ENCODE measurements at places on chromosomes 11 and 22.

- no peak for DNase-seq
These were observed 6.9 kb downstream of the SMCO4 start for GRCh38 chr11:93536101-93536861.

DNA sequence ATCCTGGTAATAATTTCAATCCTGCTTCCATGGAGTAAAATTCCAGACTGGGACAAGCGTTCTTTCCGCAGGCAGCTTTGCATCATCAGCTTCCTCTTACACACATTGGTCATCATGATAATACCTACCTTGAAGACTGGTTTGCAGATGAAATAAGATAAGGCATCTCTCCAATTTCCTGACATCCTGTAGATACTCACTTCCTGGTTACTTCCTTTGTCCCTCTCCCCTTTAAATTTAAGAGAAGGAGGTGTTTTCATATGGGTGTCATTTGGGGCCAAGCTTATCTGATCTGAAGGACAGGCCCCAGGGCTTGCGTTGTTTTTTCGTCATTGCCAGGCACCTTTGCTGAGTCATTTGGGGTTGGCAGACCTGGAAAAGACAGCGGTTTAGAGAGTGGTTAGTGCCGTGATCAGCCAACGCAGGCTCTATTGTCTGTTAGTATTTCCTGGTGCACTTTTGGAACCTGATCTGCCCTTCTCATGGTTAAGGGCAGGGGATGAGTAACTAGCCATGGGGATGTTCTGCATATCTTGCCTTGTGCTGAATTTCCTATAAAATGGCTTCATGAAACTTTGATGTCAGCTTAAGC lies 24.1 kb downstream of the GRAMD1B start:
- peak; percentile 40 for DNase-seq

DNA sequence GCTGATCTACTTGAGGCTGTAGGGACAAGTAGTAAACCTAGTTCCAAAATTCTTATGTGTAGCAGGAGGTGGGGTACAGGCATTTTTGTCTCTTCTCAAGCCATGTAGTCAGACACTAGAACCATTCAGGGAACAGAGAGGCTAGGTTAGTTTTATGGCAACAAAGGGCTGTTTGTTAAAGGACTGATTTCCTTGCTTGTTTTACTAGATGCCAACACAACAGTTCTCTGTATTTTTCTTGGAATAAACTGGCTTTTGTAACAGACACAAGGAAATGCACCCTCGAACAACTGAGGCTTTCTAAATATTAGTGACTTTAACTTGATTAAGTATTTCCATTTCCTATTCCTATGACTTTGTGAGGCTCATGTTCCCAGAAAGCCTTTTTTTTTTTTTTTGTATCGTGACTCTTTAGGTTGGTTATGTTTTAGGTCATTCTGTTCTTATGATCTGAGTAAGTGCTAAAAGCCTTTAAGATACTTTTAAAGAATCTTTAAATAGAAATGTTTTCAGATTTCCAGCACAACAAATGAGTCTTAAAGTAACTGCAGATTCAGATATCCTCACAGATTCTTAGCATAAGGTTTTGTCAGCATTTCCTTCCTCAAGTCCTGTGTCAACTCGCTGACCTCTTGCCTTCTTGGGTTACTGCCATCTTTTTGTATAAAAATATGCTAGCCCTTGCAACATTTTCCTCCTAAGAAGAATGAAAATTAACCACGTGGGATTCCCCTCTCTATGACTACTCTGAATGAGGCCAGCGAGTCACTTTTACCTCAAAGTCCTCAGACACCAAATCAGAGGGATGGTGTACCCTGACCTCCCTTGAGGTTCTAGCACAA lies 92.5 kb downstream of the CCDC83 start:
- DNase-seq: peak; percentile 50

DNA sequence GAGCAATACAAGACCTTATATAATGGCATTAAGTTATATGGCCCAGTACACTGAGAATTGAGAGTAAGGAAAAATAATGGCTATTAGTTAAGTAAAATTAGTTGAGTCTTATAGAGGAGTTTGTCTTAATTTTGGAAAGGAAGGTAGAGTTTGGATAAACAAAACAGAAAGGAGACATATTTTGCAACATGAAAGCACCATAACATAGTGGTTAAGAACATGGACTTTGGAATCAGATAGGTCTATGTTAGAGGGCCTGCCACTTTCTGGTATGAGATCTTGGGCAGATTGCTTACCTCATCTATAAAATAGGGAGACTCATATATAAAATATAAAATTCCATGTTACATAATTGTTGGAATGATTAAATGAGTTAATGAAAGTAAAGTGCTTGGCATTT lies 68.9 kb downstream of the CSTPP1 start:
- DNase-seq: no peak

DNA sequence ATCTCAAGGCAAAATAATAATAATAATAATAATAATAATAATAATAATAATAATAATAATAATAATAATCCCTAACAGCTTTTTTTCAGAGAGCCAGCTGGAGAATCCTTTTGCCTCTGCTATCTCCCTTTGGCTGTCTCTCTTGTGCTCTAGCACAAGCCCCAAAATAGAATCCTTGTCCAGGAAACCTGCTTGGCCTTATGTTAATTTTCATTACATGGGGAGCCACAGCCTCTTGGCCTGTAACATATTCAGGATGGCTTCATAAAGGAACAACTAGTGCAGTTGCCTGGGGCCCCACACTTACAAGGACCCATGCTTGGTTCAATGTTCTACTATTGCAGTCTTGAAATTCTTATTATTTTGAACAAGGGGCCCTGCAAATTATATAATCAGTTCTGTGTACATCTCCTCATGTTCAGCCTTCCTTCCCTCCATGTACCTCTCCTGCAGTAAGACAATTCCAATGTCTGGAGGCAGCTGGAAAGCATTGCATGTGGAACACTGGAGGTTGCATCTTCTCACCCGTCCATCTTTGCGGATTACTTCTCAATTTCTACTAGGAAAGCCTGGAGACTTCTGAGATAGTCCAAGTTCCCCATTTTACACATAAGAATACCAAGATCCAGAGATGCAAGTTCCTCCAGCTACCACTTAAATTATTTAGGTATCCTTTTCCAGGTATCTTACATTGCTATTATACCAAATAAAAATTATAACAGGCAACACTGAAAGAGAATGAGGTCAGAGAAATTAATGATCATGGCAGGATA lies 37.8 kb upstream of the SORL1 start:
- no peak for DNase-seq

DNA sequence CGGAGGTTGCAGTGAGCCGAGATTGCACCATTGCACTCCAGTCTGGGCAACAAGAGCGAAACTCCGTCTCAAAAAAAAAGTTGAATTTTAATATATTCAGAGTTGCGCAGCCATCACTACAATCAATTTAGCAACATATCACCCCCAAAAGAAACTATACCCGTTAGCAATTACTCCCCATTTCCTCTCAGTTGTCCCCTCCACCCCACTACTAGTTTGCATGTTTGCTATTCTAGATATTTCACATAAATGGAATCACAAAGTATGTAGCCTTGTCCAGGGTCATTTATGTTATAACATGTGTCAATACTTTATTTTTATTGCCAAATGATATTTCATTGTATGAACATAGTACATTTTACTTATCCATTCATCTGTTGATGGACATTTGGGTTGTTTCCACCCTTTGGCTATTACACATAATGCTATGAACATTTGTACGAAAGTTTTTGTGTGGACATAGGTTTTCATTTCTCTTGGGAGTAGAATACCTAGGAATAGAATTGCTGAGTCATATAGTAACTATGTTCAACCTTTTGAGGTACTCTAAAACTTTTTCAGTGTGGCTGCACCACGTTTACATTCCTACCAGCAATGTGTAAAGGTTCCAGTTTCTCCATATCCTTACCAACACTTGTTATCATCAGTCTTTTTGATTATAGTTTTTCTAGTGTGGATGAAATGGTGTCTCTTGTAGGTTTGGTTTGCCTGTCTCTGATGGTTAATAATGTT lies 2.2 kb downstream of the ZNF143 start:
- DNase-seq: peak; percentile 76

- no peak for DNase-seq
These were observed 82.9 kb upstream of the PPARA start for GRCh38 chr22:46067159-46068111.

DNA sequence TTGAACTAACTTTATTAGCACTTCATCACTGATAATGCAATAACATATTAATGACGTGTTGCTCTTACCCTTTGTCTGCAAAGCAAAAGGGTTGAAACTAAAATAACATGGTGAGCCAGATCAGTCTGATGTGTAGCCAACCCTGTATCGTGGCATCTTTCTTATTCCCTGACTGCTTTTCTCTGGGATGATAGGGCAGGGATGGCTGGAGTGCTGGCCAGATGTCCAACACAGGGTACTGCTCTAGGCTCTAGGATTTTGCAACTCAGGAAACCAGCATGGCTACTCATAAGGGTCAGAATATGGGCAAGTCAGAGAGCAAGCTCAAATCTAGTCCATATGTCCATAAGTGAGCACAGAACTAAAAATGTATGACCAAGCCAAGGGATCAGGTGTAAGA lies 129.1 kb downstream of the SLC17A6 start:
- no peak for DNase-seq

GRCh38 chr11:66292543-66293332 lies 1.0 kb downstream of the TMEM151A start:
- DNase-seq: no peak

DNA sequence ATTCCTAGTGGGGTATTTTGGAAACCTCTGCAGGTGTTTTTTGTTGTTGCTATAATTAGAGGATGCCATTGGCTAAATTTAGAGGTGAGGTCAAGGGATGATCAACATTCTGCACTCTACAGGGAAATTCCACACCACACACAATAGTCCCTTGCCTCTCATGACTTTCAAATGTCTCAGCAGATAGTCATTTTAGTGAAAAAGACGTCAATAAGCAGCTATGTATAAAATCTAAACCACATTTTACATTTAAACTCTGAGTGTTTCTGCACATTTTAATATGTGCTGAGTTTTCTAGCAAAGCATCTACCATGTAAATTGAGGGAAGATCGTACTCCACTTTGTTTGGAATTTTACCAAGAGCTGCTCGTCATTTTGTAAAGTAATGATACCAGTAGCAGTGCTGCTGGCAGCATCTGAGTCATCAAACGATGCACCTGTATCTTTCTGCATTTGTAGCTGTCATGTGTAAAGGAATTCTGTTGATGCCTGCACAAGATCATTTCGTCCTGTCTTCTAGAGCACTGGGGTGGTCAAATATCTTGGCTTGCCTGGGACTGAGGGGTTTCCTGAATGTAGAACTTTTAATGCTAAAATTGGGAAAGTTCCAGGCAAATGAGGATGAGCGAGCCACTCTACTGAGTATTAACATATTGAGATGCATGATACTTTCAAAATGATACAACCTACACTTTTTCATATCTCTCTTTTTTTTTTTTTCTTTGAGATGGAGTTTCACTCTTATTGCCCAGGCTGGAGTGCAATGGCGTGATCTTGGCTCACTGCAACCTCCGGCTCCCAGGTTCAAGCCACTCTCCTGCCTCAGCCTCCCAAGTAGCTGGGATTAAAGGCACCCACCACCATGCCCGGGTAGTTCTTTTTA lies 414.5 kb upstream of the SYN3 start:
- DNase-seq: peak; percentile 87

DNA sequence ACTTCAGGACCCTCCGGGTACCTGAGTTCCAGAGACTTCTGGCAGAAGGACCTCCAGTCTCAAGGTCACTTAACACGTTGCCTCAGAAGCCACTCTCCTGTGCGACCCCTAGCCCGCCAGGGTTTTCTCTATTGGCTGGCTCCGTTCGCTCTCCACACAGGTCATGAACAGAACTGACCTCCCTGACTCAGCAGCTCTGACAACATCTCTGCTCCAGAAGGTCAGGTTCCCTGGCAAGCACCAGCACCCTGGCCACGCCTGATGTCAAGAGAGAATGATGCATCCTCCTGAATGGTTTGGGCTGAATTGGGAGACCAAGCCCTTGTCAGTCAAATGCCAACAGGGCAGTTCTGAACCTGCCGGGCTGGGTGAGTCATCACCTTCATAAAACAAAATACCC lies 84.3 kb upstream of the TMEM45B start:
- no peak for DNase-seq

DNA sequence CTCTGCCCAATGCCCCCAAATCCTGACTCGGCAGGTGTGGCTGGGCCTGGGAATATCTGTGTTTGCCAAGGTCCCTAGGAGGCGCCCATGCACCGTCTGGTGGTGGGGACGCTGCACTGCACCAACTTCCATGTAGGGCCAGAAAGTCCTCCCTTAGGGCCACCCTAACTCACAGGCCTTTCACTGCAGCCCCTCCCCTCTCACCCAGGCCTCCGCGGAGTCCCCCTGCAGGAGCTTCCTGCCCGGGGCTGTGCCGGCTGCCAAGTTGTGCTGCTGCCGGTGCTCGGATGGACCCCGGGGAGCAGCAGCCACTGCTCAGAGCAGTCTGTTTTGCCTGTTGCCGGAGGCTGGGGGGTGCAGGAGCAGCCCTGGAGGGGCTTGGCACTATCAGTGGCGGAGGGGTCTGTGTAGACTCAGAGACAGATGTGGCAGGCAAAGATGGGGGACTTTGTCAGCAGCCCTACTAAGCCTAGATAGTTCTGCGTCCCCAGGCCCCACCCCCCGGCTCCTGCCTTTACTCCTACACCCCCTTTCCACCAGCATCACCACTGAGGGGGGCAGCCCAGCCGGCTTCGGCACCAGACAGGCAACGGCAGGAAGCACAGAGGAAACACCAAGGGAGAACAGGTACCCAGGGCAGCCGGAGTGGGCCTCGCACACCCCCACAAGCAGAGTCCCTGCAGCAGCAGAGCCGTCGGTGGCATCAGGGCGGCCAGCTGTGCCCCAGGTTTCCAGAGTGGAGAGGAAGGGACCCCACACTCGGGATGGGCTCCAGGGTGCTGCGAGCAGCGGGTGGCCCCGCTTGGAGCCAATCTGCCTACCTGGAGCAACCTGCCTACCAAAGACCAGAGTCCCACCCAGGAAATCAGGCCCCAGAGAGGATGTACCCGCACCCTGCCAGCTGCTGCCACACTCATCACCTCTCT lies 124.3 kb downstream of the TRIM29 start:
- peak; percentile 40 for DNase-seq

DNA sequence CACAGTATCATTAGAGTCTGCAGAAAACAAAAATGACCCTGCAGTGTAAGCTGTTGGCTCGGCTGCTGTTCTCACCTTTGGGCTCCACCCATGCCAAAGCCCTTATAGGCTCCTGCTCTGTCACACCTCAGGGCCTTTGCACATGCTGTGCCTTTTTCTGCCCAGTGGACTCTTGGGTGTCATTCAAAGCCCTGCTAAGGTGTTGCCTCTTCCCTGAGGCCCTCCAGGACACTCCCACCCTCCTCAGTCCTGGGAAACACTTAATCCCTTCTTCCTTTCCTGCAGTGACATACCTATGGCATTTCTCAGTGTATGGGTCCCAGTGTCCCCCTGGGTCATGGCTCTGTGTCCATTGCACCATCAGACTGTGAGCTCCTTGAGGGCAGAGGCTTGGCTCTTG lies 29.1 kb upstream of the CACNG2 start:
- no peak for DNase-seq

GRCh38 chr11:58024601-58025091 lies 965 bp downstream of the OR9Q1 start:
- no peak for DNase-seq
